HuH-7 (cell line): ENCODE measurements at places on chromosomes 7 and 10.

DNA sequence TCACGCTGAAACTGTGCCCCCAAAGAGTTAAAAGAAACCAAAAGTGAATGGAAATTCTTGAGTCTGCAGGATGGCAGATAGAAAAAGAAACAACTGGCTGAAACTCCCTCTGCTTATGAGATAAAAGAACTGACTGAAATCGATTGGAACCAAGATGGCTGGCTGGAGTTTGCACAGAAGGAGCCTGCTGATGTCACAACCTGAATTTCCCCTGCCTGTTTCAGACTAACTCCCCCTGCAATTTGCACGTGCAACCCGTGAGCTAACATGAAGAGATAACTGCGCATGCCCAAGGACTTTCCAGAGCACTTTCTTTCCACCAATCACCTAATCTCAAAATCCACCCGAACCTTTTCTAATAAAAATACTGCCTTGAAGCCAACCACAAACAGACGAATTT lies 435.5 kb downstream of the CALN1 start:
- DNase-seq: no peak

GRCh38 chr10:3056280-3057037 lies 10.9 kb upstream of the PFKP start:
- no peak for DNase-seq

GRCh38 chr10:98377536-98377935 lies 37.4 kb downstream of the PYROXD2 start:
- DNase-seq: no peak

GRCh38 chr10:43607199-43607573 lies 948 bp downstream of the ZNF485 start:
- no peak for DNase-seq

- no peak for DNase-seq
These were observed 30.8 kb downstream of the ELAPOR2 start for GRCh38 chr7:87028636-87029035.

DNA sequence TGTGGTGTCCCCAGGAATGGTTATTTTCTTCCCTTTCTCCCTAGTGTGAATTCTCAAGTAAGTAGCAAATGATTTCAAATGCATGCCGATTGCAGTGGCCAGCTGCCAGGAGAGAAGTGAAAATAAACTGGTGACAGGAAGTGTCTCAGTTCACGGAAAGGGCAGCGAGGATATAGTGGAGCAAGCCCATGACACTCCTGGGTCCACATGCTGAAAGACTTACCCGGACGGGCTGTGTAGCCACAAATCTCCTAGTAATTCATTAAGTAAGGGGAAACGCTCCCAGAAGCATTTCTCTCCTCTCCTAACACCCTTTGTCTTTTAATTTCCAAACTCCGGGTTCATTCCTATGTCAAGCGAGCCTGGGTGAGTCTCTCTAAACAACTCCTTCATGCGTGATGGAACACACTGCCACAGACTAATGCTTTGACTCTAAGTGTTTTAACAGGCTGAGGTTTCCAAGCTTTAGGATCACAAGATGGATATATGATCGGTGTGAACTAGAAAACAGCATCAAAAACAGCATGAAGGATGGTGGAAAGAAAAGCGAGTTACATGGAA lies 125.6 kb downstream of the CYP26A1 start:
- no peak for DNase-seq

- DNase-seq: no peak
These were observed 58.8 kb downstream of the CDK14 start for GRCh38 chr7:90654718-90655427.

GRCh38 chr7:129831424-129832058 lies 121.2 kb downstream of the UBE2H start:
- DNase-seq: no peak

- no peak for DNase-seq
These were observed 46.0 kb upstream of the OPTN start for GRCh38 chr10:13053794-13054462.

DNA sequence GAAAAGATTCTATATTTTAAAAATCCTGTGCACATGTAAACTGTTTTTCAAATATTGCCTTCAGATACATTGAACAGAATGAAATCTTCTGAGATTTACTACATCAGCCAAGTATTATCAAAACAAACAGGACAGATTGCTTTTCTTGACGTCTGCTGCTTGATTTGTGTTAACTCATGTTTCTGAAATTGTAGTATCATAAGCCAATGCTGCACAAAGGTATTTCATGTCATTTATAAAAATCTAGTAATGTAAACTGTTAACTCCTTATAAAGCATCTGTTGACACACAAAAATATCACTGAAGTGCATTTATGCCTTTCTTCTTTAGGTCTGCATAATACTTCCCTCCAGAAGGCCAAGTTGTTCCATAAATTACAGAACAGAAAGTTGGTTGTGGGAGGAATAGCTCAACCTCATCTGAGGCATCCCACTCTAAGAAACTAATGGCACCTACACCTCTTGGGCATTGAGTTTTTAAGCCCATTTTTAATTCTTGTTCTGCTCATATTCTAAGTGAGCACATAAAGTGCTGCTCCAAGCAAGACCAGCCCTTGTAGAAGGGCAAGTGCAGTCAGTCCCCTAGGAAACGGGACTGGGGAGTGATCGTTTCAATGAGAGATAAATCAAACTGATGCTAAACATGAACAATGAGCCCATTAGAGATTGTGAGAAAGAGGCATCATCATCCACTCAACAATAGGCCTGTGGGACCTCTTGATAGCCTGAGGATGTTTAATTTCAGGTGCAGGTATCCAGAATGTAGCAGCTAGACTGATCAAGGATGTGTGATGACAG lies 28.5 kb downstream of the CAV1 start:
- no peak for DNase-seq

DNA sequence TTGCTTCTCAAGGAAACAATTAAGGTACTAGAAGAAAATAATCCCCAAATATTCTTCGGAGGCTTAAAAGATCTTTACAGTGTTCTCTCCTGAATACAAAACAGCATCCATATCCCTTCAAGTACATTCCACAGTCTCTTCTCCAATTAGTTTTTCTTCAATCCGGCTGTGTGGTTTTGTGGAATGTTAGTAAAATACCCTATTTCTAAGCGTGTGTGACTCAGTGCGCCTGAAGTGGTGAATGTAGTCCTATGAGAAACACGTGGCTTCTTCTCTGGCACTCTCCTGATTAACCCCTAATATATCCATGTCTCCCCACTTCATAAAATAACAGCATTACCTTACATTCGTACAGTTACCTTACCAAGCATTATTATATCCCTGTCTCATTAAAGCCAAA lies 570.2 kb downstream of the ARL4A start:
- DNase-seq: no peak

DNA sequence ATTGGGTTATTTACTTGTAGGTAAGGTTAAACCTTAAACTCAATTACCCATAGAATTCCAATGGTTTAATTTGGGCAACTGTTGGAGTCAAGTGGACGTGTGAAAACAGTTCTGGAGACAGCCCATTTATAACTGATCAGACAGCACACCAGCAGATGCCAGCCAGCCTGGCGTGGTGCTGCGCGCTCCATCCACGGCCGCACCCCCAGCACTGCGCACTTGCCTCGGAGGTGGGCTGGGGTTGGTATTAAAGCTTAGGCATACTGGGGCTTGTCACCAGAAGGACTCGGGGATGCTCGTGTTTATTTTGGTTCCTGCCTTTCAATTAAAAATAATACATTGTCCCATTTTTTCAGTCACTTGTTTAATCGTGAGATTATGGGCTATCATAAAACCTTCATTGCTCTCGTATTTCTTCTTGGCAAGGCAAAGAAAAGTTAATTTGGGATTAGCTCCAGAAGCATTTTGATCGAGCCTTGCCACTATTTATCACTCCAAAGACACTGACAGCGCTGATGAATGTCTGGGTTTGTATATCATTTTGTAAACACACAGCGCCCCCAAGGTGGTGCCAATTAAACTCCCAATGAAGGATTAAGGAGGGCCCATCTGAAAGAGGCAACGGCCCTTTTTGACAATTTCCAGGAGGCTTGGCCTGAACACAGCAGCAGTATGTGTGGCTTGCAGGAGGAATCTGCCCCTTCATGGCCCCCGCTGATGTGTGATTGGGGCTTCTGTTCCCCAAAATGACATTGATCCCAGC lies 204.5 kb upstream of the CXCL12 start:
- DNase-seq: no peak

DNA sequence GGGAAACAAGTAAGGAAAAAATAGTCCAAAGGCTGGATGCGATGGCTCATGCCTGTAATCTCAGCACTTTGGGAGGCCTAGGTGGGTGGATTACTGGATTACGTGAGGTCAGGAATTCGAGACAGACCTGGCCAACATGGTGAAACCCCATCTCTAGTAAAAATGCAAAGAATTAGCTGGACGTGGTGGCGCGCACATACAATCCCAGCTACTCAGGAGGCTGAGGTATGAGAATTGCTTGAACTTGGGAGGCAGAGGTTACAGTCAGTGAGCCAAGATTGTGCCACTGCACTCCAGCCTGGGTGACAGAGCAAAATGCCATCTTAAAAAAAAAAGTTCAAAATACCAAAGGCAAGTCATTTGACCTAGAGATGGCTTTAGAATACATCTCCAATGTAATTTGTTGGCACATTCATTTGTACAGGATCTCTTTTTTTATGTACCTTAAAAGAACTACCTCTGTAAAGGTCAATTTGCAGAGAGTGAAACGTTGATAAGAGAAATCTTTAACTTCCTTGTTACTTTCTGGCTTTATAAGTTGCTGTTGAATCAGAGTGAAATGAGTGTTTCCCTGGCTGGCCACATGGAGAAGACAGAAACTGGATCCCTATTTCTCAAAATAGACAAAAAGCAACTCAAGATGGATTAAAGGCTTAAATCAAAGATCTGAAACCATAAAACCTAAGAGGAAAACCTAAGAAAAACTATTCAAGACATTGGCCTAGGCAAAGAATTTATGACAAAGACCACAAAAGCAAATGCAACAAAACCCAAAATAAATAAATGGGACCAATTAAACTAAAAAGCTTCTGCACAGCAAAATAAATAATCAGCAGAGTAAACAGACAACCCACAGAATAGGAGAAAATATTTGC lies 260.7 kb downstream of the KLF6 start:
- no peak for DNase-seq

GRCh38 chr7:124152859-124153692 lies 120.2 kb upstream of the TMEM229A start:
- DNase-seq: peak; percentile 9

DNA sequence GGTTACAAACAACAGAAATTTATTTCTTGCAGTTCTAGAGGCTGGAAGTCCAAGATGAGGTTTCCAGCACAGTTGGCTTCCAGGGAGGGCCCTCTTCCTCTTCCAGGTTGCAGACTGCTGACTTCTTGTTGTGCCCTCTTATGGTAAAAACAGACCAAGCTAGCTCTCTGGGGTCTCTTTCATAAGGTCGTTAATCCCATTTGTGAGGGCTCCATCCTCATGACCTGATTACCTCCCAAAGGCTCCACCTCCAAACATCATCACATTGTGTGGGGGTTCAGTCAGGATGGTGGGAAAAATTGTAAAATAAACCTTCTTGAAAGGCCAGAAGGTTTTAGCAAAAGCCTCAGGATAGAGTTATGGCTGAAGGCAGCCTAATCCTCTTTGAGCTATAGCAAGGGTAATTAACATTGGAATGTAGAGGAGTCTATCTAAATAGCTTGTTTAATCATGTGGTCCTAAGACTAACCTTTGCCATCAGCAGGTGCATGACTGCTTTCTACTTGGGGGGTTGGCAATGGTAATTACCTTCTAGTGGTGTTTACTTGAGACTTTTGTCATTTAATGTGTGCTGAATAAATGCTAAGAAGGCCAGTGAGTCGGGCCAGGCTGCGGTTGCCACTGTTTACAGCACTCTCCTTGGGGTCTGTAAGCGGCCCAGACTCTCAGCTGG lies 80.8 kb downstream of the PPP1R17 start:
- no peak for DNase-seq

DNA sequence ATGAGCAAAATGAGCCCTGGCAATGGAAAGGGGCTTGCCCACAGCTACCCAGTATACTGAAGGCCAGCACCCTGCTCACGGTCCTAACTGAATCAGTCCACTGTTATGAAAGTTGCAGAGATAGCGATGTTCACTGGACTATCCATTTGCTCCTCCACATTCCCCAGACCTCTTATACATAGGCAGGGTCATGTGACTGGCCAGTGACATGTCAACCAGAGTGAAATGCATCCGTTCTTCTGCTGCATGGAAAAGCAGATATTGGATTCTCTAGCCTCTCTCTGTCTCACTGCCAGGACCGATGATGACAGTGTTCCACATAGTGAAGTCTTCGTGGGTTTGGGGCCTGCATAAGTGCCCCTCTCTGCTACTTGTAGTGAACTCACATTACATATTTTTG lies 503.4 kb downstream of the RPS24 start:
- no peak for DNase-seq

DNA sequence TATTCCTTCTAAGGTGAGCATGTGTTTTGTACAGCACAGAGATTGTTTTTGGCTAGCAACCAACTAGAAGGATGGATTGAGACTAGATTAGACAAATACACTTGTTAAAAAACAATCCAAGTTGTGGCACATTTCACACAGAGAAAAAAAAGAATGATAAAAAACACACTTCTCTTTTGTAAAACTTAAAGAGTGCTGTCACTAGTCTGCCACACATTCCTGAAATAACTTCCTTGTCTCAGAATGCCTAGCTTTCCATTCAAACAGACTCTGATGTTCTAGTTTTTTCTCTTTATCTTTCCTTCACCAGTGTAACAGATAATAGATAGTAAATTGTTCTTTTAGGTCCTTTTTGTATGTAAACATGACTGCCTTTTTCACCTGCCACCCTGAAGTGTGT lies 11.4 kb downstream of the DLD start:
- DNase-seq: no peak

- DNase-seq: no peak
These were observed 6.9 kb upstream of the VWDE start for GRCh38 chr7:12410523-12410922.

GRCh38 chr10:14952851-14953423 lies 959 bp downstream of the DCLRE1C start:
- peak; percentile 19 for DNase-seq

- no peak for DNase-seq
These were observed 173.4 kb downstream of the NPSR1 start for GRCh38 chr7:34831436-34831835.

DNA sequence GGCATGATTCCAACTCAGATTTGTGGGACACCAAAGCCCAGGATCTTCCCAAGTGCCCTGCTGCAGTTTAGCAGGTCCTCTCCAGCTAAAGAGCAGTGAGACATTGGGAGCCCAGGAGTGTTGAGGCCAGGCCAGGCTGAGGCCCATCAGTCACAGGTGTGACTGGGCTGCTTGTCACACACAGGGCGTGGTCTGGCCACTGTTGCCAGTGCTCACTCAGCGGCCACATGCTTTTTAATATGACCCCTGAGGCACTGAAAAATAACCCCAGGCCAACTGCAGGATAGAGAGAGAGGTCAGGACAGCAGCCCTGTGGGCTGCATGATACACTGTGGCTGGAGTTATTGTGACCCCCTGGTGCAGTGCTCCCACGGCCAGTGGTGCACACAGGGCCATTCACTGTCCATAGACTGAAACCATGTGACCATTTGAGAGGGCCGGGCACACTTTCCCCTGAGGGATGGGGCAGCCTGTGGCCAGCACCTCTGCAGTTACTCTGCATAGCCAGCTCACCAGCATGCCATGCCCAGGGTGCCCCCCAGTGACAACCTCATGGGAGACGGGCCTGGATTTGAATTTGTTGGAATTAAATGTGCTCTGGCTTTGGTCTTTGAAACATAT lies 4.2 kb downstream of the GDF2 start:
- DNase-seq: no peak
